Right lobe of liver (tissue), 6 donors: ENCODE measurements at places on chromosomes 3 and 15. TPM values are rescaled to one million over a fixed set of nuclear protein-coding genes. Genes with fewer than 3 reads are reported as not detected.

GRCh38 chr3:164095279-164095678 lies 983.0 kb downstream of the SI start:
- DNase-seq = no peak

- DNase-seq = peak; percentile 85
Observed at GRCh38 chr3:184352149-184352785, 9.1 kb downstream of the CLCN2 start.

DNA sequence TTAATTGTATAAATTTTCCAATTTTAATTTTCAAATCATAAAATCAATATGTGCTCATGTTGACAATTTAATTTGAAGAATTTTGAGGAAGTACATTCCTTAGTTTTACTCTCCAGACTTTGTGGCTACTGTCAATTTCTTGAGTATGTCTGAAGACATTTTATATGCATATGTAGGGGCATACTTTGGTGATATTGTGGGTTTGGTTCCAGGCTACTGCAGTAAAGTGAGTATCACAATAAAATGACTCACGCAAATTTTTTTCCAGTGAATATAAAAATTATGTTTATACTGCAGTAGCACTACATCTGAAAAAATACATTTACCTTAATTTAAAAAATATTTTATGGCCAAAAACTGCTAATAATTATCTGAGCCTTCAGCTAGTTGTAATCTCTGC lies 123.2 kb upstream of the PLCL2 start:
- no peak for DNase-seq

The IMPG2 gene
- total RNA-seq = 0.06 TPM

The SLC28A1 gene
- 44.0 TPM for total RNA-seq

The SOX14 gene
- total RNA-seq = not detected

The ALDH1L1 gene
- total RNA-seq = 480 TPM

The SAMD7 gene
- not detected for total RNA-seq
